ENCODE measurements at places on chromosomes 1 and 21. TPM values are rescaled to one million over a fixed set of nuclear protein-coding genes. Genes with fewer than 3 reads are reported as not detected.

- no peak for DNase-seq
These were observed 67.2 kb upstream of the RUNX3 start for GRCh38 chr1:24996983-24997893.

- no peak for DNase-seq
These were observed 38.7 kb downstream of the BTBD8 start for GRCh38 chr1:92118826-92119225.

- no peak for DNase-seq
These were observed 45.4 kb downstream of the NPHS2 start for GRCh38 chr1:179530352-179530751.

DNA sequence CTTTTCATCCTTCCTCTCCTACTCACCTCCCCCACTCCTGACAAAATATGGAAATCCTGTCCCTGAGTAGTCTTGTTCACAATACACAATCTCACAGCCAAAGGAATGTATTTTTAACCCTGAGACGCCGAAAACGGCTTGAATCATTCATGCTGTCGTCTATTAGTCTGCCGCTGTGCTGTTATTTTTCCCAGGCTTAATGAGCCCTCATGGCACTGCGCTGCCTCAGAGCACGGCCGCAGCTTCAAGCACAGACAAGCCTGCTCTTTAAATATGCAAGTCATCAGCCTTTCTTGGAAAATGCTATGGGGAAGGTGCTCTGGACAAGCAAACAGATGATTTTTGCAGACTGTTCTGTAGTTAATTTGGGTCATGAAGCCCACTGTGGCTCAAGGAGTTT is 302.7 kb downstream of the DISC1 start:
- no peak for DNase-seq

GRCh38 chr1:11550664-11551283 is 71.8 kb downstream of the DISP3 start:
- no peak for DNase-seq

- DNase-seq, result no peak
These were observed 6.0 kb downstream of the COL24A1 start for GRCh38 chr1:86150553-86151055.

DNA sequence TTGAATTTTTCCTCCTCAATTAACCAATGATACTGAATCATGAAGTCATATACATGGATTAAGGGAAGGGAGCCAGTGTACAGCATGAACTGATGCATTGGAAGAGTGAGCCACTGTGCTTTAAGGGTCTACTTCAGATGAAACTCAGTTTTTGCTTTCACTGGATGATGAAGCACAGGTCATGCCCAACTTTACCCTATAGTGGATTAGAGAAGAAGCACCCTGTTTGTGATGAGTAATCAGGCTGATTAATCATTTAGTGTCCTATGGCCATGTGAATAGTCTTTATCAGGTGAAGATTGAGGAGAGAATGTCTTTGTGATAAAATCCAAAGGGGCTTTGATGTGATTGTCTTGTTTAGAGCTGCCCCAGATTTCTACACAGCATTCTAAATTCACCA is 24.7 kb upstream of the LAMC1 start:
- DNase-seq, result no peak

GRCh38 chr1:187641015-187641414 is 812.3 kb downstream of the PLA2G4A start:
- DNase-seq, result no peak

- DNase-seq, result peak; percentile 71
These were observed 55.2 kb downstream of the SLC9A1 start for GRCh38 chr1:27099587-27100334.

GRCh38 chr1:65039066-65039465 is 72.7 kb upstream of the JAK1 start:
- no peak for DNase-seq

S100A5 gene
- not detected for total RNA-seq

DNA sequence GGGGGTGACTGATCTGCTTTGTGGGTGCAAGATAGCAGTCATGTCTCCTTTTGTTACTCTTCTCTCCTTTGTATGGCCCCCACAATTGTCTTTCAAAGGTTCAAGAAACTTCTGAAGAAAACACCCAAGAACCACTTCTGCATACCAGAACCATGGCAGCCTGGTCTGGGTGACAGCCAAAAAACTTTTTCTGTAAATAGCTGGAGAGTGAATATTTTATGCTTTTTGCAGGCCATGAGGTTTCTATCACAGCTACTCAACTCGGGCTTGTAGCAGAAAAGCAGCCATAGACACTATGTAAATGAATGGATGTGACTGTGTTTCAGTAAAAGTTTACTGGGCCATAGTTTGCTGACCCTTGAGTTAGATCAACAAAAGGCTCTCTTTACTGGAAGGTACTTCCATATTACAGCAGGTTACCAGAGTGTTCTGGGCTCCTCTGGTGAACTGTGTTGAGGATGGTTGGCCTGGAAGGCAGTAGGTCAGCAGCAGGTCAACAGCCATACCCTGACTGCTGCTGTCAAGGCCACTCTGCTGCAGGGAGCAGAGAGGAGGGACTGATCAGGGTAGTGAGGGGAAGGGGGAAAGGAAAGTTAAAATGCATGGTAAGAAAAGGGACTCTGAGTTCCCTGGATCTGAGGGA is 116.4 kb downstream of the GDAP2 start:
- DNase-seq, result no peak

DNA sequence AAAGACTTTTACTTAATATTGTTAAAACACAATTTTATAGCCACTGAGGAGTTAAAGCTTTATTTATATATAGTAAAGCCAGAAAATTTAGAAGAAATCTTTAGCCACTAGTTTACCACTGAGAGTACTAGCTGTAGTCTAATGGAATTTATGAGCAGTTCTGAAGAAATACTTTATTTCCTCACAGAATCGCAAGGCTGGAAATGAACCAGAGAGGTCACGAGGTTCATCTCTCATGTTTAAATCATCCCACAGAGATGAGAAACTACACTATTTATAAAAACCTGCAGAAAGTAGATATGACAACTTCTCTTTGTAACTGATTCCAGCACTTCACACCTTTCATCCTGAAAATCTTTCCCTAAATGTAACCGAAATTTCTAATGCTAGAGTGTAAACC is 26.0 kb downstream of the ADGRL4 start:
- DNase-seq, result no peak

SERBP1 gene
- 135 TPM for total RNA-seq

DNA sequence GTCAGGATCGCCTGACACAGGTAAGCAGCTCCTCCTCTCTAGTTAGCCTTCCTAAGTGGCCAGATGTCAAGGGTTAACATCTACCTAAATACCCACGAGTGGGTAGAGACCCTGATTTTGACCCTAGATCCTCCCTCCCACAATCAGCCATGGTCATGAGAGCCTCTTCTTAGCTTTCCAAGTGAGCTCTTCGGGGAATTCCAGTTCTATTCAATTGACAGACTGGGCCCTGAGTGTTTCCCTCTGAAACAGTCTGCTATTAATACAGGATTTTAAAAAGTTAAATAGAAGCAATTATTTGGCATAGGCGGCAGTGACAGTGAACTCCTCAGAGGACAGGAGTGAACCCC is 28.1 kb downstream of the C2CD2 start:
- DNase-seq, result no peak

- no peak for DNase-seq
These were observed 1.1 kb upstream of the SLAMF8 start for GRCh38 chr1:159825564-159825963.

SIK1 gene
- 30.1 TPM for total RNA-seq

DNA sequence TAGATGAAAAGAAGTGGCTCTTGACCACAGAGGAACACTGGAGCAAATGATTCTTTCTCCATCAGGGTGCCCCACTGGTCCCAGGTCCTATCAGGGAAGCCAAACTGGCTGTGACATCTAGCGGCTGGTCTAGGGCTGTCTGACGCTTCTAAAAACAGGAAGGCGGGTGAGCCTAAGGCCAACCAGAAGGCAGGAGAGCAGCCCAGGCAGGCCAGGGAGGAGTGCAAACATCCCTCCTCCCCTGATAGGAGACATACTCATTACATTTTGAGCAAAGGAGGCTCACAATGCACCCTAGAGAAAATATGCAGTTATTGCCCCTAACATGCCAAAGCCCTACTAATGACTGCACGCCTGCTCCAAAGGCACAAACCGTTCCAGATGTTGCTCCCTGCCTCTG is 10.4 kb upstream of the FOXE3 start:
- DNase-seq, result no peak

TMEM82 gene
- total RNA-seq, result not detected

DNA sequence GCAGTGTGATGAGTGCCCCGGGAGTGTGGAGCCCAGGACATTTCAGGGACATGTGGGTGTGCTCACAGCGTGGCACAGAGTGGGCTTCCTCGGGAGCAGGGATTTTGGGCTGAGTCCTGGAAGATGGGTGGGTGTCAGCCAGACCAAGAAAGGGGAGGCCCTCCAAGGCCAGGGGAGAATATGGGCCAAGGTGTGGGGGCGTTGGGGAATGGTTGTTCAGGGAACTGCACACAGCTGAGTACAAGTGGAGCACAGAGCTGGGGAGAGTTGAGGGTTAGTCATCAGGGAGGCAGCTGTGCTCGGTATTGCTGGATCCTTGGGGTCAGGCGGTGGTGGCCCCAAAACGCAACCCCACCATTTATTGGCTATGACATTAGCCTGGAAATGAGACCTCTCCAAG is 5.5 kb downstream of the POGK start:
- no peak for DNase-seq

DNA sequence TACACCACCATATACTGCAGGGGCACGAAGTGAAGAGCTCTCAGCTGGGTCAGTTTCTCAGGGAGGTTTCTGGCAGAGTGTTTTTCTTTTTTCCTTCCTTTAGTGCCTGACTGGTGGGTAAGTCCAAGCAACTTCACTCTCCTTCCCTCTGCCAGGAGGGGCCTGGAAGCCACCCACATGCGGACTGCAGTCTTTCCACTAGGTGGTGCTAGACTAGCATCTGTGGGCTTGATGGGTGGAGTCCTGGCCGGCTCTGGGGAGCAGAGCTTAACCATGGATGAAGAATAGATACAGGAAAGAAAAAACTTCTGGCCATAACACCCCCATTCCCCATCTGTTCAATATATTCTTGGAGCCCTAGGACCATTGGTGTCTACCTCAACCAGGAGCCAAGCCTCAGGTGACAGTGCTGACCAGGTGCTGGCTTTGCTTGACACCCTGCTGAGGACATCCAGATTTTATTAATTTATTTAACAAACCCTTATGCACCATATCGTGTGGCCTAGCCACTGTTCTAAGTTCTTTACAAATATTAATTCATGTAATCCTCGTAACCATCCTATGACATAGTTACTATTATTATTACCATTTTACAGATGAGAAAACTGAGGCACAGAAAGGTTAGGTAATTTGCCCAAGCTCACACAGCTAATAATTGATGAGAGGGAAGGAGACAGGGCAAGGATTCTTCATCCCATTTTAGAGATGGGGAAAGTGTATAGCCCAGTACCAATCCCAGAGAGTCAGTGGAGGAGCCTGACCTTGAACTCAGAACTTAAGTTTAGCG is 126.7 kb upstream of the CSF3R start:
- no peak for DNase-seq

DNA sequence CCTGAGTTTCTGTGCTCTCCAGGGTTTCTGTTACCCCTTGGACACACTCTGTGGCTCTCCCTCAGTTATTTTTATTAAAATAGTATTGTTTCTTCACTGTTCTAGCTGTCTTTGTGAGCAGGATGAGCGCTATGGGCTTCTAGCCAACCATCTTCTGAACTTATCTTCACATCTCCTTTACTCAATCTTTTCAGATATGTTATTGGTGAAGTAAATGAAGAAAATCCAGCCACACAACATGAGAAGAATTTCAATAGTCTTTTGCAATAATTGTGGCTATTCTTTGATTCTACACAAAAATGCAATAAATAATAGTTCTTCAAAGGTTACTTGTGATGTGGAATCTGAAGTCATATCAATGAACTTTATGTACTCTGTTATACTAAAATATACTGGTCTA is 80.3 kb upstream of the CAMK1G start:
- no peak for DNase-seq

Data from lower lobe of right lung (tissue), 2 donors.